OCI-M1 (cell line): ENCODE measurements at places on chromosomes 2 and 18.
A peak's percentile ranks its signal among the peaks of the same experiment; 100 is the strongest.

GRCh38 chr18:73945130-73945792, 202.4 kb downstream of the FBXO15 start:
- no peak for DNase-seq

DNA sequence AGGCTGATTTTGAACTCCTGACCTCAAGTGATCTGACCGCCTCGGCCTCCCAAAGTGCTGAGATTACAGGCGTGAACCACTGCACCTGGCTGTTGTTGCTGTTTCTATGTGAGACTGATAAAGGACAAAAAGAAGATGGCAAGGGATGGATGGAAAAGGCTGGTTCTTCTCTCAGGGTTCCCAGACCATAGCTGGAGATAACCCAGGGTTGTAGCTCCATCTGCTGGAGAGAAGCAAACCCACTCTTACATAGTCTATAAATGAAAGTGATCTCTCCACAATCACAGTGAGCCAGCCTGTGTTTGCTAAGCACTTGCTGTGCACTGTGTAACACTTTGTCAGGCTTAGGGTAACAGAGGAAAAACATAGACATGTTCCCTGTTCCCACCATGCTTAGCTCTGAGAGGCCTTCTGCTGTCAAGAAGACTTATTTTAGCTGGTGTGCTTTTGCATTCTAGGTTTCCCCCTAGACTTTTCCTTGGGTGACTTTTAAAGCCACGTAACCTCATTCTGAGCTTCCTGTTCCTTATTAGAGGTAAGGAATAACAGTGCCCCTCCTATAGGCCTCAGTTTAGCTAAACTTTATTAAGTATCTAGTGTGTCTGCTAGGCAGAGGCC, 49.7 kb downstream of the LIMS1 start:
- peak; percentile 88 for DNase-seq

DNA sequence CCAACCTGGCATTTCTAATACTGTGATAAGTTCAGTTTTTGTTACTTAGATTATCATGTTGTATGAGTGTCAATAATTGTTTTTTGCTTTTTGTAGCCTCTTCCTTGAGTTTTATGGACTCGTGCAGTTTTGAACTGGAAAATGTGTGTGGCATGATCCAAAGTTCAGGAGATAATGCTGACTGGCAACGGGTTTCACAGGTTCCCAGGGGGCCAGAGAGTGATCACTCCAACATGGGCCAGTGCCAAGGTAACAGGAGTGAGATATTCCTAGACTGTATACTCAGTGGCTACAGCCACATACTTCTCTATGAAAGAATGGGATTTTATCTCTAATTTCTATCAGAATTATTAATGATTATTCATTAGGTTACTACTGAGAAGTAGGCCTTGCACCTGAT, 18.2 kb downstream of the MEP1B start:
- DNase-seq: no peak

DNA sequence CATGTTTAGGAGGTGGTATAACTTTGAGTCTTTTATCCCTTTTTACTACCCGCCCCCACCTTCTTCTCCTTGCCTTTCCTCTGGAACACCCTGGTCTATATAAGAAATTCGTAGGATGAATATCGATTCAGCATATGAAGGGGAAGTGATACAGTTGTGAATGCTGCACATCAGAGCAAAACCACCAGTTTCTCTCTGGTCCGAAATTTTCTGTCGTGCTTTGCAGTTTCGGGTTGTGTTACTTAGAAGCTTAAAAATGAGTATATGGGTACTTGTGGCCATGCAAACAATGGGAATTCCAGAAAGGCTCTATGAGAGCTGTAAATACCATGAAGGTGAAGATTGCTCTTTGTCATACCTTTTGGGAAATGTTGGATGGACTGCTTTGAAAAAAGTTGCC, 60.6 kb downstream of the DAW1 start:
- no peak for DNase-seq

DNA sequence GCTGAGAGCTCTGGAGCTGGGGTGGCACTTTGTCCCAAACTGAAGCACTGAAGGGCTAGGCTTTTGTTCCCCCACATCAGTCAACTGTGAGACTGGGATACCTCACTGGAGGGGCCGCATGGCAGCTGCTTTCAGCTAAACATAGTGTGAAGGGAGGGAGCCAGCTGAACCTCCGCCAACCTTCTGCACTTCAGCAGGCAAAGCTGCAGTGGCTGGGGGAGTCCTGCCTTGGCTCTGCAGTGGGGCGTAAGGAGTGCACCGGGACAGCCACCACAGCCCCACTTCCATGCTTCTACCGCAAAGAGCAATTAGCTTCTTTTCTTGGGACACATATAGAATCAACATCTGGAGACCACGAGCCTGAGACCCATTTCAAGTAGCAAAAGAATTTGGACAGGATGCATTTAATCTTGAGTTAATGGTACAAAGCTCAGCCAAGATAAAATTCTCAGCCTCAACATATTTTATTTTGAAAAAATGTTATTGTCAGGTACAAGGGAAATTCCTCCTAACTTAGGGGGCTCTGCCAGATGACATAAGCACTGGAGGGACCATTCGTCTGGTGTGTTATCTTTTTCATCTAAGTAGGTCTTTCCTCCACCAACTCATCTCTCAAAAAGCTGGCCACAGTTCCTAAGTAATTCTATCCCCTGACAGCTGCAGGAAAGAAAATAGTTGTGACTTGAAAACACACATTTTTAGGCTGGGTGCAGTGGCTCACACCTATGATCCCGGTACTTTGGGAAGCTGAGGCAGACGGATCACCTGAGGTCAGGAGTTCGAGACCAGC, 25.6 kb upstream of the MYCN start:
- no peak for DNase-seq

- no peak for DNase-seq
These were observed 366.9 kb upstream of the GALNT5 start for GRCh38 chr2:156890529-156891148.
